NCI-H2107 (cell line): ENCODE measurements at places on chromosomes 16 and 17.

GRCh38 chr17:62755141-62755851 is 52.8 kb downstream of the MARCHF10 start:
- no peak for DNase-seq

- DNase-seq: no peak
Measured at GRCh38 chr17:56499799-56500388, 93.6 kb upstream of the NOG start.

DNA sequence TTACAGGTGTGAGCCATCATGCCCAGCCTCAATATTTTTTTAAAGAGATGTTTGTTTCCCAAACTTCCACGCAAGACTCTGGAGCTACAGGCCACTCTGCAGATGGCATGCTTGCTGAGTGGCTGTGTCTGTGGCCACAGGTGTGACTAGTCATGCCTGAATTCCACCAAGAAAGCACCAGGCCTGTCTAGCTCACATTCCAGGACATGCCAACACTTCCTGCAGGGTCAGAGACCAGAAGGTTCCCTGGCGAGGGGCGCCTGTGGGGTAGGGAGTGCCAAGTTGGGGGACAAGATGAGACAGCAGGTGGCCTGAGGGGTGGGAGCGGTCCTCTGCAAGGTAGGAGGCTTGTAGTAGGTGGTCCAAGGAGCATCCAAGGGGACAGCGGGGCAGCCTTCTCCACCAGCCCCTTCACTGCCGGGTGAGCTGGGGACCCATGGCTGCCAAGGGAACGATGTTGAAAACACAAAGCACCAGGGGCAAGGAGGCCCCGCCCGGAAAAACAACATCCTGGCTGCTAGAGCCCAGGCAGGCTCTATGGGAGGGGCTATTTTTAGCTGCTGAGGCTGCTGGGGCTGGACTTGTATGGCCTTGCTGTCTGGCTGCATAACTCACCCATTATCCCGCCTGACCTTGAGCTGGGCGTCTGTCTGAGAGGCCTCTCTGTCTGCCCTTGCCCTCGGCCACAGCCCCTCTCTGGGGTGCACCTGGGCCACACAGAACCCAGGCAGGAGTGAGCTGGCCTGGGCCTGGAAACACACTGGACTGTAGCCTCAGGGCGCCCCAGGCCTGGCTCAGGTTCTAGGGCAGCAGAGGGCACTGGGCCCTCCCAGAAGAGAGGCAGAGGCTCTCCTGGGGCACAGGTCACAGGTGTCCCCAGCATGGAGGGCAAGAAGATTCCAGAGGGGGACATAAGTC is 5.7 kb downstream of the TRIM47 start:
- no peak for DNase-seq

GRCh38 chr16:73878611-73879010 is 418.0 kb upstream of the PSMD7 start:
- DNase-seq: no peak

DNA sequence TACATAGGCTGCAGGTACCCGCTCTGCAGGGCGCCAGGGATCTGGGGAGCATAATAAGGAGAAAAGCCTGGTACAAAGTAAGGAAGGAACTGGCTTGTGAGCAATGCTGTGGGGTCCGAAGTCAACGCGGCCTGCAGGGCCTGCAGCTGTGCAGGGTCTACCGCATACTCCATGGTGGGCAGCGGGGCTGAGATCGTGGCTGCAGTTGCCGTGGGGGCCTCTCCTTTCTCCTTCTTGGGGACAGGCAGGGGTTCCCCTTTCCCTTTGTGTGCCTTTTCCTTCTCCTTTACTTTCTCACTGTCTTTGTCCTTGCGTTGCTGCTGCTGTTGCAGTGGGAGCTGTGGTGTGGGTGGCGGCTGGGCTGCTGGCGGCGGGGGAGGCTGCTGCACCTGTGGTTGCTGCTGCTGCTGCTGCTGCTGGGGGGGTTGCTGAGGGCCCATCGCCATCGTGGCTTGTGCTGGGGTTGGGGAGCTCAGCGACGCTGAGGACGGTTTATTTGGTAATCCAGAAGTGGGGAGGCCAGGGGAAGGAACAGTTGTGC is 259.6 kb downstream of the ZFHX3 start:
- DNase-seq: no peak

- no peak for DNase-seq
Measured at GRCh38 chr17:42284566-42284965, 3.7 kb upstream of the STAT5A start.

DNA sequence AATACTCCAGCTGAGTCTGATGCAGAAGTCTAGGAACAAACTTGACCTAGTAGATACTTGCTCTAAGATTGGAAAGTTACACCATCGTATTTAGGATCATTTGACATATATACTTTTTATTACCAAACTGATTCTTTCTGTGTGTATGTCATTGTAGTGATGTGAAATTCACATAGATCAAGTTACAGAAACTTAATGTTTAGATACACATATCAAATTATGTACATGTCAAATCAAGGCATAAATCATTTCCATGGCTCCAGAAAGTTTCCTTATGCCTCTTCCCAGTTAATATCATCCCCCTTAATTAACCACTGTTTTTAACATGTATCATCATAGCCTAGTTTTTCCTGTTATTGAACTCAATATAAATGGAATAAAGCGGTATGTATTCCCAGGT is 292.0 kb upstream of the CDH11 start:
- DNase-seq: no peak

DNA sequence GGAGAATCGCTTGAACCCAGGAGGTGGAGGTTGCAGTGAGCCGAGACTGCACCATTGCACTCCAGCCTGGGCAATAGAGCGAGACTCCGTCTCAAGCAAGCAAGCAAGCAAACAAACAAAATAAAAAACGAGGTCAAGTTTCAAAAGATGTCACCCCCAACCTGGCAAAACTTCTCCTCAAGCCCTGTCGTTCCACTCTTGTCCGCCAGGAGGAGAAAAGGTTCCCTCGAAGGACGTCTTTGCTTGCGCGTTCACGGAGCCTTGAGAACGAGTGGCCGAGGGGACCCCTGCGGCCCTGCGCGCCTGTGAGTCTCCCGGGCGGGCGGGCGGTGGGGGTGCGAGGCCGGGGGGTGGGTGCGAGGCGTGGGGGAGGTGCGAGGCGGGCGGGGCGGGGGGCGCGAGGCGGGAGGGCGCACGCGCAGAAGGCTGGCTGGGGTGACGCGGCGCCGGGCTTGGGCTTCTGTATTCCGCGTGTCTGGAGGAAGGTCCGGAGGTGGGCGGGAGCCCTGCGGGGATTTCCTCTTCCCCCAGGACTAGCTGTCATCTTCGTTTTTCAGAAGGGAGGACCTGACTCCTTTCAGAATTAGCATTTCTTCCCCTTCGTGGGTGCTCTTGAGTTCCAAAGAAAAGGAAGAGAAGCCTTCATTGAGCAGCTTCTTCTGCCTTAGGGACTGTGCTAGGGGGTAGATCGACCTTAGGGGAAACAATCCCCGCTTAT is 3.7 kb downstream of the SLC52A1 start:
- DNase-seq: no peak

DNA sequence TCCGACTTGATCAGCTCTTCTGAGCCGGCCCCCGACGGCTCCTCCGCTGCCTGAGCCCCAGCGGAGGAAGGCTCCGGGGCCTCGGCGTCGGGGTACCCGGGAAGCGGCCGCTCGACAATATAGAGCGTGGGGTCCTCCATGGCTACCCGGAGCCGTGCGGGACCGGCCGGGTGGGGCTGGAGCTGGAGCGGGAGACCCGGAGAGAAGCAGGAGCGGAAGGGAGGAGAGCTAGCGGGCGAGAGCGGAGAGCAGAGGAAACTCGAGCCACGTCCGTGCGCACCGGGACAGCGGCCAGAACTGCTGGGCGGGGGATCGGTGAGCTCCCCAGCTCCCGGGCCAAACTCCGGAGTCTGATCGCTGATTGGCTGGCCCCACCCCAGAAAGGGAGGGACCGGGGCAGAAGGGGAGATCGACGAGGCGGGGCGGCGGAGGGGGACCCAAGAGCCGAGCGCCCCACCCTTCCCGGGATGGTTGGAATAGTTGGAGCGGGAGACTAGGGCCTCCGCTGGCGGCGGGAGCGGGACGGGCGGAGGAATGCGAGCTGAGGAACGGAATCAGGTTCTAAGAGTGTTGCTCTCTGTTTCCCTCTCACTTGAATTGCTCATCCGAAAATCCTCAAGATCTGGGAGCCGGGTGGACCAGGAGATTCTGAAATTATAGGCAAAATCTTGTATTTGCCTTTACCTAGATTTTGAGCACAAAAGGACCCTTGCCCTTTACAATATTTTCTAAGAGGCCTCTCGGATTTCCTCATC is at the start of gene CAVIN1:
Gene CAVIN1, minus strand, starts transcription at position 299 of the 755 bp plus-strand sequence. Its CDS starts 159 bp downstream, at position 140.
- DNase-seq: no peak

DNA sequence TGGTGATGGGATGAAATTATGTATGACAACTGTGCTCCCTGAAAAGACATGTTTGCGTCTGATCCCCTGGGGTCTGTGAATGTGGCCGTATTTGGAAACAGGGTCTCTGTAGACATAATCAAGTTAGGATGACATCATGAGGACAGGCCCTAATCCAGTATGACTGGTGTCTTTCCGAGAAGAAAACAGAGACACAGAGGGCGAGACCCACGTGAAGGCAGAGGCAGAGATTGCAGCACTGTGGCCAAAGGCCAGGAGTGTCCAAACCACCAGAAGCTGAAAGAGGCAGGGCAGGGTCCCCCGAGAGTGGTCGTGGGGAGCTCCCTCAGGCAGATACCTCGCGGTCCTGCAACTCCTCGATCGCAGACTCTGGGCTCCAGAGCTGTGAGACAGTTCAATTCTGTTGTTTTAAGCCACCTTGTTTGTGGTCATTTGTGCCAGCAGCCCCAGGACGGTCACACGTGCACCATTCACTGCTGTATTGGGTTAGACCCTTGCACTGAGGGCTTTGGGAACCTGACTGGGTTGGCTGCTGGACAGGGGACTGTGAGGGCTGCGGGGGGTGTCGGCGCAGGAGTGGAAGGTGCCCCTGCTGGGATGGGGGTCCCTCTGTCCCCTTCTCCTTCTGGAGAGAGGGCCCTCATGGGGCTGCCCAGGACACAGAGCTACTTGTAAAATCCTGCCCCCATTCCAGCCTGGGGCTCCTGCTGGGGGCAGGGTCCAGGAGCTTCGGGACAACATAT is 27.7 kb downstream of the METRNL start:
- DNase-seq: no peak

DNA sequence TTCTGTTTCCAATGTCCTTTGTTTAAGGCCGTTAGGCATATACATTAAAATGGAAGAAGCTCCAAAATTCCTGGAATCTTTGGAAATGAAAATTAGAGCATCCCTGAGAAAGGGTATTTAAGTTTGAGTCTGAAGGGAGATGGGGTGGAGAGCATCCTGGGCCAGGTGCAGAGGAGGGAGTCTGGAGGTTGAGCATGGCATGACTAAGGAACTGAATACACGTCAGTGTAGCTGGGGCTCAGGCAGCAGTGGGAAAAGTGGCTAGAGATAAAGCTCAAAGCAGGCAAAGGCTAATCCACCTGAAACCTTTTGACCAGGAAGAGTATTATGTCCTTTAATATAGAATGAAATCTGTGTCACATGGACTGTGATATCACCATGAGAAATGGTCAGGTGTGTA is 669.0 kb upstream of the RBFOX1 start:
- no peak for DNase-seq

- DNase-seq: no peak
Measured at GRCh38 chr17:7688808-7689316, 585 bp downstream of the WRAP53 start.

DNA sequence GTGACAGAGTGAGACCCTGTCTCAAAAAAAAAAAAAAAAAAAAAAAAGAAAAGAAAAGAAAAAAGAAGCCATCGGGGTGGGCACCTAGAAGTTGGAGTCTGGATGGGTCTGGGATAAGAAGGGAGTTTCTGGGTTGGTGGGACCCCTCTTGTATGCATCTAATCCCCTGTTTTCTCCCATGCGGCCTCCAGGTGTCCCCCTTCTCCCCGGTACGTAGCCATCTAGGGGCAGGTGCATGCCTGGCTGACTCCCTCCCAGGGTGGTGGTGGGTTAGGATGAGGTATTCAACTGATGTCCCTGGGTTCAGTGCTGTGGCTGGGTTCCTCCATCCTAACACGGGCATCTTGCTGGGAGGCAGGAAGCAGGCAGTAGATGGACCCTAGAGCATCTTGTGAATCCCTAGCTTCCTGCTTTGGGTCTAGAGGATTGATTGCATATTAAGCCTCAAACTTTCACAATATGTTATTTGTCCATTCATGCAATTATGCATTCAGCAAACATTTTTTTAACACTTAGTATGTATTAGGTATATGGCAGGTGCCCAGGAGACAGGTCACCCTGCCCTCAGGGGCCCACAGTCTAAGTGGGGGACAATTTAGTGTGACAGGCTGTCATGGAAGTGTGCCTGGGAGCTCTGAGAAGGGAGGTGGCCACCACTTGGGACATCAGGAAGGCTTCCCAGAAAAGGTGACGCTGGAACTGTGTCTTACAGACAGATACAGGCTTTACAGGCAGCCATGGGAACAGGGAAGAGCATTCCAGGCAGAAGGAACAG is 13.1 kb downstream of the FMNL1 start:
- DNase-seq: no peak

DNA sequence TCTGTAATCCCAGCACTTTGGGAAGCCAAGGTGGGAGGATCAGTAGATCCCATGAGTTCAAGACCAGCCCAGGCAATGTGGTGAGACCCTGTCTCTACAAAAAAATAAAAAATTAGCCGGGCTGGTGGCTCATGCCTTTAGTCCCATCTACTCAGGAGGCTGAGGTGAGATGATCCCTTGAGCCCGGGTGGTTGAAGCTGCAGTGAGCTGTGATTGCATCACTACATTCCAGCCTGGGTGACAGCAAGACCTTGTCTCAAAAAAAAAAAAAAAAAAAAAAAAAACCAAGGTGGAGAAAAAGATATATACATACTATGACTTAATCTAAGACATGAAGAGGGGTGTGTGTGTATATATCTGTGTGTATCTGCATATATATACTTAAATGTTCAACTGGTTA is 26.7 kb downstream of the BBS2 start:
- no peak for DNase-seq

DNA sequence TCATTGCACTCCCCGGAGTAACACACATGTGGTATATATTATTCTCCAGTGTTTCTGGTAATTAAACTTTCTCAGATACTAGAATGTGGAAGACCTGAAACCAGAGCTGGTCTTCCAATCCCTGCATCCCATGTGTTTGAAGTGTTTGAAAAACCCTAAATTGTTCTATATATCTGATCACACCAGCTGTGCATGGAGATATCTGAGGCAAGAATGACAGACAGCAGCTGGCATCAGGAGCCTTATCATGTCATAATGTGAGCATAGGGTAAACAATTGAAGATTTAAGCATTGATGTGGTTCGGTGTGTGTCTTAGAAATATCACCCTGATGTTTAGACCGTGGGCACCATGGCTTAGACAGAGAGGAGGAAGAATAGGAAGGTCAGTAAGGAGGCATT is 251.0 kb downstream of the CDH11 start:
- no peak for DNase-seq
